ENCODE measurements at places on chromosomes 7 and 10.

- DNase-seq = no peak
Observed at GRCh38 chr7:133070562-133070961, 11.3 kb downstream of the CHCHD3 start.

DNA sequence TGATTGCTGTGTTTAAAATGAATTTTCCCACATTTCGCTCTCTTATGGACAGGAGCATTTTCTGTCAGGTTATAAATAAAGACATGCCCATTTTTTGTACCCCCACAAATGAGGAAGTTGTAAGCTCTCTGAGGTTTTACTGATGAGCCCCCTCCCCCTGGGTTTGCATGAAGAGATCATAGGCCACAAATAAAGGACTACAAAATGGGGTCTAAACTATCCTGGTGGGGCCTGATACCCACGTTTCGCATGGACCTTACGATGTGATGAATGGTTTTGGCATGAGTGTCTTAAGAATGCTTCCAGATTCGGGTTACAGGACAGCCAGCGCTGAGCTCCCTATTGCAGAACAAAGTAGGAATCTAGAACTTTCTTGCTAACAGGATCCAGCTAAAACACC lies 5.8 kb downstream of the IKZF1 start:
- DNase-seq = no peak

- DNase-seq = no peak
Observed at GRCh38 chr10:6847561-6847960, 267.5 kb upstream of the PRKCQ start.

- no peak for DNase-seq
Observed at GRCh38 chr7:155222573-155222972, 75.1 kb upstream of the INSIG1 start.

DNA sequence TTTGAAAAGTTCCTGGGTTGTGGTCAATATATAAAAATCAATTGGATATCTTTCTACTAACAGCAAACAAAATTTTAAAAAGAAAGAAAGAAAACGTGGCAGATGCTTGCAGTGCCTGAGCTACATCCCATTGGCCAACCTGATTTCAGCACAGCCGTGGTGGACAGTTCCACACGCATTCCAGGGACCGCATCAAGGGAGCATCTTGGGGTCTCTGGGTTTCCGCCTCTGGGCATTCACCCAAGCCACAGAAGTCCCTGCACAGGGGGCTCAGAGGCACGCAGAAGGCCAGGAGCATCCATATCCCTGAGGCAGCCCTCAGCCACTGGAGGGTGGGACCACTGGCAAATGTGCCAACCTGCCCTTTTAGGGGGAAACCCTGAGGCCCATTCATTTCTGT lies 254.5 kb upstream of the RNF32 start:
- no peak for DNase-seq

- no peak for DNase-seq
Observed at GRCh38 chr7:37768611-37769010, 79.8 kb upstream of the NME8 start.

- DNase-seq = peak; percentile 34
Observed at GRCh38 chr10:78335691-78336401, 302.2 kb downstream of the RPS24 start.

DNA sequence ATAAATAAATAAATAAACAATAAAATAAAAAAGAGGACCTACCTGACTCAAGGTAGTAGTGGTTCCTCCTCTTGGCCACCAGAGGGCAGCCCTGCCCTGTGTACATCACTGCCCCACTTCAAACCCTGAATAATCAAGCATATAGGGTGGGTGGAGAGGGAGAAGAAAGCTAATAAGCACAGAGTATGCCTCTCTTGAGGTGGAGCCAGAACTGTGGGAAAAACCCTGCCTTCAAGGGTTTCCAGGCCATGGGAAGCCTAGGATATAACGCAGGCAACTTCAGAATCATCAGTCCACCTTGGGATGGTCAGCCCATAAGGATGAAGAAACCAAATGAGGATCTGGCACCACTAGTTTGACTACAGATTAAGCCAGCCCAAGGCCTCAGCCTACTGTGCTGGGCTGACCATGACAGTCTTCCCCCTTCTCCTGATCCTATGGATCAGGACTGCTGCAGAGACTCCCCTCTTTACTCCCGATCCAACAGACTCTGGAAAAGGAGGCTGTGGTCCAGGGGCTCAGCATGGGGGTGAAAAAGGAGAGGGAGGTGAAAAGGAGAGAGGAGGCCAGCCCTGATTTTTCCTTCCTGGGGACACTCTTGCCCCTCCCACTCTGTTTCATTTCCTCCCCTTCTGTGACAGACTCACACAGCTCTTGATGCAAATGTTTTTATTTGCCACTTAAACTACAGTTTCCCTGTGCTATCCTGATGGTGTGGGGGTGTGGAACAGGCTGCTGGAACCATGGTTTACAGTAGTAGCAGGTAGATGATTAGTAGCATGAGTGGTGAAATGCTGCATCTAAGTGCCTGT lies 10.1 kb downstream of the AVPI1 start:
- DNase-seq = peak; percentile 28

- no peak for DNase-seq
Observed at GRCh38 chr10:114753126-114753525, 68.5 kb upstream of the FHIP2A start.

DNA sequence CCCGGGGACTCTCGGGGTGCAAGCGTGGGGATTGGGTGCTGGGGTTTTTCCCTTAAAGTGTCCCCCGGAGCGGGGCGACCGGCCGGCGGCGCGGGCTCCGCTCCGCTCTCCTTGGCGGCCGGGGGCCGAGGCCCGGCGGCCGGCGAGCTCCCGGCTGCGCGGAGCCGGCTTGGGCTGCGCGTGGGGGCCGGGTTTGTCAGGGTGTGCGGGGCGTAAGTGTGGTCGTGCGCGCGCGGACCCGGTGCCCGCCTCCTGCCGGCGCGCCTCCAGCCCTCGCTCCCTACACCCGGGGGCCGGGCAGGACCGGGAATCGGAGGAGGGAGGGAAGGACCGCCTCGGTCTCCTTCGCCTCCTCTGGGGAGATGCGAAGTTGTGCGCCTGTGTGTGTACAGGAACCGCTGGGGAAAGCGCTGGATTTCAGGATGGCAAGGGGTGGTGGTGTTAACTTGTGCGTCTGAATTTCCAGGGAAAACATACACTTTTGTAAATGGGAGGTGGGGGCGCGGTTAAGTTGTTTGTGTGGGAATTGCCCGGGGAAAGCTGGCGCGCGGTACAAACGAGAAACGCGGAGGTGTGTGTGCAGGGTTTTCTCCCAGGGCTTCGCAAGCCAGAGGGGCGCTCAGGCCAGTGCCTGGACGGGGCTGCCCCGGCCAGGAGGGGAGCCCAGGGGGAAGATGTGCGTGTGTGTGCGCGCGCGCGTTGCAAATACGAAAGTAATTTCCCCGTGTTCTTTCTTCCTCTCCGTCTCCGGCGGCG lies 737 bp downstream of the ZMIZ1 start:
- DNase-seq = no peak

DNA sequence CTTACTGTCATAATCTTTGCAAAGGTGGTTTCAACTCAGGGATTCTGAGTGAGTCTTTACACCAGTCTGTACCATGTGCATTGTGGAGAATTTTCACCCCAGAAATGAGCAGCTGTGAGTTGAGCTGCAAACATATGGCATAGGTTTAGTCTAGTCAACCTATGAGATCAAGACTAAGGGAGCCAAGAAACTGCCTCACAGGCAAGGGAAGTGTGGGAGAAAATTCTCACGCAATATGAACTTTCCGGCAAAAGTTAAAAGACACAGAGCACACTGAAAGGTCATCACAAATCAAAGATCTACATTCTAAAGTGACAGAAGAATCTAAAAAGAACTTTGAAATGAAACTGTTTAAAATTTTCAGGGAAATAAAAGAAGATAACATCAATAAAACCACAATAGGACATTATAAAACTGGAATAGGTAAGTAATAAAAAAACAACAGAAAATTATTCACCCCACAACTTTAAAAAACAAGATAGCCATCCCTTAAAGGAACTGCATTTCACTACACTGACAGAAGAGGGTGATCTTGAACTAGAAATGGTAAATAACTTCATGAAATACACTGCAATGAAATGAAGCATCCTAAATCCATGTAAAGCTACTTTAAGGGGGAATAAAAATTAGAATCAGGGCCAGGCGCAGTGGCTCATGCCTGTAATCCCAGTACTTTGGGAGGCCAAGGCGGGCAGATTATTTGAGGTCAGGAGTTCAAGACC lies 63.5 kb downstream of the LGI1 start:
- DNase-seq = no peak

- DNase-seq = no peak
Observed at GRCh38 chr10:117248750-117249465, 8.0 kb downstream of the SLC18A2 start.

DNA sequence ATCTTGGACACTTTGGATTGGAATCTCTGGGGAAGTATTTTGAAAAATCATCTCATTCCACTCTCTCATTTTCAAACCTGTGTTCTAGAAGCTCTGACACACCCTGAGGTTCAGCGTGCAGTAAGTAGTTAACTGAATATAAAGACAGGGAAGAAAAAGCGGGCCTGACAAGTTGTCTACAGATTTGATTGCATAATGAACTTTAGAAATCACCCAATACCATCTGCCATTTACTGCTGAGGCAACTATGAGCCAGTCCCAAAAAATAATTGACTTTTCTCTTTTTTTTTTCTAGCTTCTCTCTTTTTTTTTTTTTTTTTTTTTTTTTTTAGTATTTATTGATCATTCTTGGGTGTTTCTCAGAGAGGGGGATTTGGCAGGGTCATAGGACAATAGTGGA lies 29.5 kb downstream of the CDC123 start:
- DNase-seq = no peak

DNA sequence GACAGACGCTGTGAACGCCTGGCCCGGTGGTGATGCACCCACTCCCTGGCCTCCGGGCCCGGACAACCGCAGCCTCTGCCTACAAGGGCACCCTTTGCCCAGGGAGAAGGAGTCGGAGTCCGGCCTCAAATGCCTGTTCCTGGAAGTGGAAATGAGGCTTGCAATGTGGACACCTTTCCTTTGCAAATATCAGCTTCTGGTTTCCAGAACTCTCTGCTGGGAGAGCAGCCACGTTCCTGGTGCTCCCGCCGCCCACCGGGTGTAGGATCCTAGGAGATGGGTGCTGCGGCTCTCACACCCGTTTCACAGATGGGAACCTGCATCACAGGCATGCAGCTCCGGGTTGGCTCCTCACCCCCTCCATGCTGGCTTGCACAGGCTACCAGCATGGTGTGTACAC lies 2.9 kb downstream of the FOXL3 start:
- DNase-seq = no peak

- DNase-seq = peak; percentile 69
Observed at GRCh38 chr7:44259547-44260457, 59.0 kb downstream of the YKT6 start.

DNA sequence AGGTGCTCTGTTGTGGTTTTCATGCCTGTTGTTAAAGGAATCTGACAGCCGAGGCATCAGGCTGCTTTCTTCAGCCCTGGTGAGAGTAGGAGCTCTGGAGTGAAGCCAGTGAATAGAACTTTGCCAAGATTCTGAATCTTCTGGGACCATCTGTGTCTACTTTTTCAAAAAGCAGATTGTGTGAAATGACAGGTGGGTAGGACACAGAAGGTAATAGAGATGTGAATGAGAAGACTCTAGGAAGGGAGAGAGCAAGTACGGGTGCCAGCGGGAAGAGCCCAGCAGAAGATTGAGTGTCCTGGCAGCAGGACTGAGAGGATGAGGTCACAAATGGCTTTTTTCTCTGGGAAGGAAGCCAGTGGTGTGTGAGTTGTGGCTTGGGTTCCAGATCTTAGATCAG lies 429.2 kb downstream of the SDK1 start:
- DNase-seq = no peak

DNA sequence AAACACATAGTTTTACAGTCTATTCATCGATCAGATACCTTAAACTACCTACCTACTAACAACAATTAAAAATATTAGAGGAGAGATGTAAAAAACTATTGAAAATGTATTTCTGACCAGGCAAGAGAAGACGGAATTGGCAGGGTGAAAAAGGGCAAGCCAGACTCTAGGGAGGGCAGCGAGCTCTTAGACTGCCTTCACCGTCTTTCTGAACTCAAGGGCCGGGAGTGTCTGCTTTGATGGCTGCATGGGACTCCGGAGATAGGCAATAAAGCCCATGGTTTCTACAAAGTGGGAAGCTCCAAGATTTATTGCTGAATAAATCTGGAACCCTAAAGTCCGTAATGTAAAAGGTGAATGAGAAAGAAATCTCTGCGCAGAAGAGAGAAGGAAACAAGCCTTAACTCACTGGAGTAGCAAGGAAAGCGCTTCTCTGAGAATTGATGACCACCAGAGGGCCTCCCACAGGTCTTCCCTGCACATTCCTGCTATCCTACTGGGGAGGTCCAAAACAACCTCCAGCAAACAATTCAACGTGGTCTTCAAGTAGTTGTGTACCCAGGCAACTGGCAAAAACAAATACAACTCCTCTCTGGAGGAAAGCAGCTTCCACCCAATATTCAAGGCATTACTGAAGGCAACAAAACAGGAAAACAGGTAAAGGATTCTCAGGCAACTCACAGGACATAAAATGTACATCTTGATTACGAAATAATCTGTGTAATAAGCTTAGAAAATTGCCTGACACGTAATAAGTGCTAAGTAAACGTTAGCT lies 181.3 kb downstream of the SDK1 start:
- DNase-seq = no peak

DNA sequence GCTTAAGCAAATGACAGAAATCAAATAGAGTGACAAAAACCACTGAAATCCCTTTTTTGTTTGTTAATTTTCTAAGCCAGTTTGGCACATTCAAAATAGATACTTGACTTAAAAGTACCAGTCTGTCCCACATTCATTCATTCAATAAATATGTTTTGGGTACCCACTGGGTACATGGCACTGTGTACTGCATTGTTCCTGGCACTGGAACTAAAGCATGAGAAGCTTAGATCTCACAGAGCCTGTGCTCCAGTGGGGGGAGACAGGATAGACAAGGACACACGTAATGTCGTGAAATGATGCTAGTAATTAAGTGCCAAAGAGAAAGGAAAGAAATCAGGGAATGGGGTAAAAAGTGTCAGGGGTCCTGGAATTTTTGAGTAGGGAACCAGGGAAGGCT lies 13.0 kb downstream of the MTURN start:
- no peak for DNase-seq

- no peak for DNase-seq
Observed at GRCh38 chr7:95577137-95577536, 19.2 kb downstream of the PDK4 start.

GRCh38 chr10:131944976-131945695 lies 36.6 kb downstream of the BNIP3 start:
- no peak for DNase-seq

- DNase-seq = no peak
Observed at GRCh38 chr10:43971981-43972380, 323.3 kb upstream of the ZNF32 start.

- DNase-seq = no peak
Observed at GRCh38 chr7:116799916-116800315, 62.5 kb upstream of the CAPZA2 start.

- DNase-seq = no peak
Observed at GRCh38 chr10:62618054-62618453, 186.5 kb upstream of the ADO start.

DNA sequence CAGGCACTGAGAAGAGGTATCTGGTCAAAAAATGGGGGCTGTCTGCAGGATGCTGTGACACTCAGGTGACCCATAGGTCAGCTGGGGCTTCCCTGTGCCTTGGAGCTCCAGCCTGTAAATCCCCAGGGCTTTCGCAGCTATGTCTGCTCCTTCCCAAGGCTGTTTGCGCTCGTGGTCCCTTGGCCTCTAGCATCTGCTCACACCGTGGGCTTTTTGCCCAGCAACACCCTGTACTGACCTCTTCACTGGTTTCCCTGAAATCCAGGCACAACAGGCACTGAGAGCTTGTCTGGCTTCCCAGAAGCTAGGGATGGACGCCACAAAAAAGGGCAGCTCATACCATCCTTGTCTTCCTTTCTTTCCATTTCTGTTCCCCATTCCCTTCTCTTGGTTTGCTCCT lies 280.3 kb upstream of the HABP2 start:
- peak; percentile 25 for DNase-seq

All from uterus (tissue), 4 donors.